T-helper 1 cell (primary cell): ENCODE measurements at places on chromosomes 6 and 20.

- no peak for DNase-seq
Observed at GRCh38 chr6:43608807-43609206, 20.3 kb downstream of the GTPBP2 start.

DNA sequence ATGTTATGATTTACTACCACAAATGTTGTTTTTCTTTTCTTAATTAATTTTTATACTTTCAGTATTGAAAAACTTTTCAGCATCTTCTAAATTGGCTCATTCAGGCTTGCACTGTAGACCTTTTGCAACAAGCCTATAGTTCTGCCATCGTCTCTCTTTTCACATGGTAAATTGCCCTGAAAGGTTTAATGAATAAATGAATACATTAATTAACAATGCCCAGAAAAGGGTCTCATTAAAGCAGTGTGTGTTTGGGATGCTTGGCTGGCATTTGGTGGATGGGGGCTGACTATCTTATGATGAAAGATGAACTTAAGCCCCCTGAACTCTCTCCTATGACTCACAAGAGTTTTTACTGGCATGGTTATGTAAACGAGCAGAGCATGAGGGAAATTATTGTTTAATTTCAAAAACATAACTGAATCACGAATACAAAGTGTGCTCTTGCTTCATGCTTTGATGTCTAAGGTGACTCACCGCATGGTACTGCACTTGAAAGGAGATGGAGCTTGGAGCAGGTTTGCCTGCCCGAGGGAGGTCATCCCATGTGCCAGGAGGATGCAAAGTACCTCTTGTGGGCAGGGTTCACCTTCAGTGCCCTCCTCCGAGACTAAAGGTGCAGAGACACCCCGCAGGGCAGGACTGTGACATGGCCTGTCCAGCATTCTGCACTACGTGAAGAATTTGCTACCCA, 13.8 kb upstream of the PCK1 start:
- DNase-seq: no peak

- DNase-seq: no peak
Observed at GRCh38 chr20:63522091-63522868, 1.7 kb downstream of the PPDPF start.

GRCh38 chr6:44131892-44132291, 4.5 kb downstream of the TMEM63B start:
- DNase-seq: no peak
